ENCODE measurements at places on chromosomes 3 and 15.

- no peak for DNase-seq
Observed at GRCh38 chr3:195880037-195880431, 28.3 kb downstream of the TNK2 start.

GRCh38 chr15:66718220-66718988 is 16.4 kb downstream of the SMAD6 start:
- DNase-seq, result no peak

GRCh38 chr15:69529961-69530633 is 77.5 kb downstream of the RPLP1 start:
- no peak for DNase-seq

DNA sequence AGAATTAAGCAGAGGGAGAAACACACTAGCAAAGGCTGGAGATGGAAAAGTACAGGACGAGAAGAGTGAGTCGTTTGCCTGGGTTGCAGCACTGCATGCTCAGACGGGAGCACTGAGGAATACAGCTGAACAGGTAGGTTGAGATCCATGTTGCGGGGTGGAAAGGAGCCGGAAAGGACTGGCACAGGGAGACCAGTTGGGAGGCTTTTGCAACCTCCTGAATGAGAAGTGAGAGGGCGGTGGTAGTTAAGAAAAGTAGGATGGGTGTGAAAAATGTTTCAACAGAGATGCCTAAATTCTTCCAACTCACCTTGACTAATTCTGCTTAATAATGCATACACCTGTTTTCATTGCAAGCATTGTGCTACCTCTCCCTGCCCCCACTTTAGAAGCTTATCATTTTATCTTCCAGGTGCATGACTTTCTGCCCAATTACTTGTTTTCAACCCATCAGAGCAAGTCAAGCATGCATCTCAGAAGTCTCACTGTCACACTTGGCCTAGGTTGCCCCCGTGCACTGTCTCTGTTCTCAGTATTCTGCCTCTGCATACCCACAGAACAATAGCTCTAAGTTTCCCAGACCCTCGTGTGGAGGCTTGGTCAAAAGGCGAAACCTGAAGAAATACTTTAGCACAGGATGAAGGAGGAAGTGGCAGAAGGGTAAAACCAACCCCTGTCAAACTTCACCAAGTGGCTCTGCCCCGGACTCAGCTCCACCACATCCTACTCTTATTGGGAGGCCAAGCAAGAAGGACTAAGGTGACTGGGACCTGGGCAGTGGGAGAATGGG is 199.3 kb upstream of the BCL6 start:
- no peak for DNase-seq

- no peak for DNase-seq
Observed at GRCh38 chr3:17752436-17752835, 10.0 kb upstream of the TBC1D5 start.

DNA sequence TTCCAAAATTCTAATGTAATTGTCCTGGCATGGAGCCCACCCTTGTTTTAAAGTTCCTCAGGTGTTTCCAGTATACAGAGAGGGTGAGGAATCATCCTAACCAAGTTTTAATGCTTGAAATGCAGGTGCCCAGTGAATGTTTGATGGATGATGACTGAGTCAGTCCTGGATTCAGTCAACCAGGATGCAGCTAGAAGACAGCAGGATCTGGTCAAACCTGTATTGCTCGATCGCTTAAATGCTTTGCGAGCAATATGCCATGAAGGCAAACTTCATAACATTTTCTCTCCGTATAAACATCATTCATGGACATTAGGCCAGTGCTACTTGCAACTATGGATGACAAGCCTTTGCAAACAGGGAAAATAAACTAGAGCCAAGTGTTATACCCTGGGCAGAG is 591.2 kb downstream of the RSL24D1 start:
- no peak for DNase-seq

GRCh38 chr3:37621771-37622170 is 239.9 kb upstream of the CTDSPL start:
- DNase-seq, result no peak

- DNase-seq, result peak; percentile 78
Observed at GRCh38 chr15:43776718-43777266, at the start of gene ELL3. Gene ELL3 (minus strand): TSS chr15:43776966. CDS start chr15:43776901, 65 bp downstream.

GRCh38 chr3:16888356-16888755 is 3.6 kb downstream of the PLCL2 start:
- DNase-seq, result no peak

- no peak for DNase-seq
Observed at GRCh38 chr3:159802864-159803263, 185.8 kb upstream of the IL12A start.

- peak; percentile 49 for DNase-seq
Observed at GRCh38 chr3:196712514-196713413, 587 bp downstream of the PIGX start.

- DNase-seq, result no peak
Observed at GRCh38 chr3:169255511-169255910, 408.0 kb downstream of the MECOM start.

GRCh38 chr3:111831840-111832239 is 27.2 kb upstream of the PHLDB2 start:
- DNase-seq, result peak; percentile 32

DNA sequence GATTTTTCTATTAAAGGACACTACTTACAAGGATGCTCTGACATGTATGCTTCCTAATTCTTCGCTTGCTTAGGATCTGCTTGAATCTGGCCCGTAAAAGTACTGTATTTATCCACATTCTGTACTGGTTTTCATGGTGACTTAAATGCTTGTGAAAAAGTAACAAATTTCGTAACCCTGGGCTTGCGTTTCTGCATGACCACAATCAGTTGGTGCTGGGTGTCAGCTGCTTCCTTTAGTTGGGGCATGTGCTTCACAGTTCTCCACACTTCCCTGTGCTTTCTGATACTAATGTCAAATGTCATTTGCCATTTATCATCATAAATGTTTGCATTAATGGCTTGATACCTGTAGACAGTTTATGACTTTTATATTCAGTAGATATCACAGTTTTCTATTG is 218.4 kb upstream of the MLF1 start:
- peak; percentile 14 for DNase-seq
